CD4-positive, alpha-beta T cell treated with Interleukin-2 at 100 ng/mL for 4 hours (primary cell): ENCODE measurements at places on chromosomes 13 and 19.

GRCh38 chr19:51301266-51301665 is 10.2 kb upstream of the IGLON5 start:
- no peak for DNase-seq

- no peak for DNase-seq
Measured at GRCh38 chr13:66349966-66350365, 880.2 kb downstream of the PCDH9 start.

DNA sequence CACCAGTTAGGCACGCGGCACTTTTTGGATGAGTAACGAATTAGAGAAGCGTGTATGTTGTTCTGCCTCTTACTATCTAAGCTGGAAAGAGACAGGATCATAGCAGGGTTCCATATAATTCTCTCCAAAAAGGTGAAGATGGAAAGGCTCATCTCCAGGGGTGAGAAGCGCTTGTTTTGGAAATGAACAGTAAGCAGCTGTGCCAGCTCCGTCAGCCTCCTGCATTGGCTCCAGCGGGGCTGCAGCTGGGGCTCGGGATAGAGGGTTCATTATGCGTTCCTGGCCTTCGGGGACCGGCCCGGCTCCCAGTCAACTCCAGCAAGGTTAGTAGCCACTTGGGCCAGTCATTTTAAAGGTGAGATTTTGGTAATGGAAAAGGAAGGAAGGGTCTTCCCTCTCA is 155.5 kb downstream of the COL4A1 start:
- no peak for DNase-seq

- DNase-seq = peak; percentile 13
Measured at GRCh38 chr13:52454459-52454819, 839 bp upstream of the CKAP2 start.

GRCh38 chr13:36847606-36848005 is 28.6 kb downstream of the RFXAP start:
- no peak for DNase-seq

DNA sequence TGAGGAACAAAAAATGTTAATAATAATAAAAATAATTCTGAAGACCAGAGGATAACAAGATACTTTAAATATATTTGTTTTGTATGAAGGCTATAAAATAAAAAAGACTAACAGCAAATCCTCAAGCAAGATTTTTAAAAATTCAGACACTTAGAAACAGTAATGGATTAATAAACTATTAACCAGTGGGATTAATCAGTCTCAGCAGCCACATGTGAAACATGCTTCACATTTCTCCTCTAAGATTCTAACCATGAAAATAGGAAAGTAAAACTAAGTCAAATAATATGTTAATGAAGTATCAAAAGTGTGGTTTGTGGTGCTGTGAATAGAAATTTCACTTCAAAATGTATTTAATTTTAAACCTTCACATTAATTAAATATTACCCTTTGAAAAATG is 57.4 kb downstream of the KCNRG start:
- no peak for DNase-seq

DNA sequence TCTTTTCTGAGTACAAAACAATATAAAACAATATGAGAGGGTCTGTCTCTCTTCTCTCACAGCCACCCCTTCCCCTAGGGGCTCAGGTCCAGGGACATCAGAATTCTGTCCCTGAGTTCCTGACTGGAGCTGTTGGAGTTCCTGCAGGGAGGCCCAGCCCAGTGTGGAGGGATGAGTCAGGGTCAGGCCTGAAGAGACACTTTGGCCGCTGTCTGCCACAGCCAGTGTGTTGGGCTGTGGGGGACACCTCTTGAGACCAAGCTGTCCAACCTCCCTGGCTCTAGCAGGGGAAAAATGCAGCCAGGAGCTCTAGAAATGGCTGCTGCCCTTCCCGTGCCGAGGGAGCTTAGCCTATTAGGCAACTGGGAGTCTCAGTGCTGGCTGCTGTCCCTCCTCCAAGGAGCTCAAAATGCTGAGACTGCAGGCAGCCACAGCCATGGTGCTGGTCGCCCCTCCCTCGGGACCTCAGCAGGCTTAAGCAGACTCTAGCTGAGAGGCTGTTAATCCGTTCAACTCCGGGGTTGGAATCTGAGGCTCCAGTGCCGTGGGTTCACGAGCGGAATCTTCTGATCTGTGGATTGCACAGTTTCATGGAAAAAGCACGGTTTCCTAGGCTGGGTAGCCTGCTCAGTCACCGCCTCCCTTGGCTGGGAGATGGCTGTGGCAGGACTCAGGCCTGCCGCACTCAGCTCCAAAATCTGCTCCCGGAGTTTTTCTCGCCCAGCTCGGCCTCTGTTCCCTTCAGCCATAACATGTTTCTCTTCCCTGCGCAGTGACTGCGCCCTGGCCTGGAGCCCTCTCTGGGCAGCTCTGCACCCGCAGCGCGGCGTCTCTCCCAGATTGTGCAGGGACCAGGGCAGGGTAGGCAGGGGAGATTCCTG is 3.8 kb upstream of the ZNF626 start:
- DNase-seq = no peak

DNA sequence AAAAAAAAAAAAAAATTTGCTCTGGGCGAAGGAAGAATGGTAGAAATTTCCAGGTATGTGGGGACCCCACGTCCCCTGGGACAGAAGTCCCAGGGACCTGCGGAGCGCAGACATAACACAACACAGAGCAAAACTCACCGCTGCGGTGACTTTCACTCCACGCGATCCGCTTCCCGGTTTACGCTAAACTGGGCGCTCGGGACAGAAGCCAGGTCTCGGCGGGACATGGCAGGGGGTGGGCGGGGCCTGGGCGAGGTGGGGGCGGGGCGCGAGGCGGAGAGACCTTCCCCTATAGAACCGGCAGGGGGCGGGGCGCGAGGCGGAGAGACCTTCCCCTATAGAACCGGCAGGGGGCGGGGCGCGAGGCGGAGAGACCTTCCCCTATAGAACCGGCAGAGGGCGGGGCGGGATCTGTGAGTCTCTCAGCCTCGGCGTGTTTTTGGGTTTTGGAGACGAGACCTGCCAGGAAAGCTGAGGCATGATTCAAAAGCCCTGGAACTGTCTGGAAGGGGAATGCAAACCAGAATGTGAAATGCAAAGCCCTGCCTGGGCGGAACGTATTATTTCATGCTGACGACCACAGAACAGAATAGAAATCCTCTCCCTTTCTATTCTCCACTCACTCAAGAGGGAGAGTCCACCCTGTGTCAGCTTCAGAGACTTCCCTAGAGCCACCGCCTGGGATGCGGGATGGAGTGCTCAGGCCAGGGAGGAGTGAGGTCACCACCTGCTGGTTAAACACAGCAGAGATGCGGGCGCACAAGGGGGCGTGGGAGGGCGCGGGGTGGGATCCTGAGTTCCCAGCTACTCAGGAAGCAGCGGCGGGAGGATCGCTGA is 20.2 kb upstream of the ERVV-1 start:
- DNase-seq = peak; percentile 81

DNA sequence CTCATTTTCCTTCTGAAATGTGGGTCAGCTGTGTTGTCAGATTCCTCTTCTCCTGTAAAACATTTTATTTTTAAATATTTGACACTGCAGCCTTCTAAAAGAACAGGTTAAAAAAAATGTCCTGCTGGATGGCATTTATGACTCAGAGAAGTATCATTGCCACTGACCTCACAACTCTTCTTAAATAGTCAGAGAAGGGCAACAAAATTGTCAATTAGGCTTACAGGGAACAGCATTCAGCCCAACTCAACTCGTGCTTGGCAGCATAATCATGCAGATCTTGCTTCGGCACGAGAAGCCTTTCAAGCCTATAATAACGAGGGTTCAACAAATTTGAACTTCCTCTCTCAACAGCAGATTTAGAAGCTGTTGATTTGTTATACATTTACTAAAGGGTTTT is 296.7 kb upstream of the DACH1 start:
- DNase-seq = no peak

GRCh38 chr19:7535998-7536695 is 630 bp downstream of the PNPLA6 start:
- no peak for DNase-seq
